Endothelial cell of umbilical vein (primary cell): ENCODE measurements at places on chromosomes 5 and 9. TPM values are rescaled to one million over a fixed set of nuclear protein-coding genes. Genes with fewer than 3 reads are reported as not detected.

ADAMTSL2 gene
- not detected in 2 replicates for total RNA-seq

C9orf72 gene
- 7.3 and 8.7 TPM in 2 replicates for total RNA-seq

PPP2CA gene
- 163 and 183 TPM in 2 replicates for total RNA-seq

NSUN2 gene
- total RNA-seq: 73.0 and 85.4 TPM in 2 replicates

ADGRV1 gene
- total RNA-seq: 0.11 and 0.12 TPM in 2 replicates

CDKN2B-AS1 gene
- 1.9 and 2.4 TPM in 2 replicates for total RNA-seq

S1PR3 gene
- 18.9 and 25.8 TPM in 2 replicates for total RNA-seq

TAF11L5 gene
- total RNA-seq: not detected in 2 replicates

TLR4 gene
- 38.6 and 41.7 TPM in 2 replicates for total RNA-seq

IL13 gene
- total RNA-seq: not detected in 2 replicates

NPR2 gene
- total RNA-seq: 25.6 and 28.7 TPM in 2 replicates

KCTD16 gene
- total RNA-seq: 0.30 and 0.49 TPM in 2 replicates

FOXD4L4 gene
- total RNA-seq: 0.15 and 0.39 TPM in 2 replicates

OTULINL gene
- 0.37 and 0.42 TPM in 2 replicates for total RNA-seq

TAF1L gene
- total RNA-seq: not detected in 2 replicates

TNFAIP8 gene
- total RNA-seq: 6.0 and 7.4 TPM in 2 replicates

SLC6A7 gene
- total RNA-seq: not detected in 2 replicates

PSD2 gene
- total RNA-seq: not detected in 2 replicates

PKD2L2 gene
- not detected in 2 replicates for total RNA-seq

SLC12A7 gene
- 28.7 and 38.8 TPM in 2 replicates for total RNA-seq

GRXCR2 gene
- total RNA-seq: not detected in 2 replicates

CDH10 gene
- total RNA-seq: not detected in 2 replicates

LRRTM2 gene
- 0.14 and 0.20 TPM in 2 replicates for total RNA-seq

POLE3 gene
- total RNA-seq: 53.8 and 54.3 TPM in 2 replicates

TTC33 gene
- total RNA-seq: 11.7 and 14.2 TPM in 2 replicates

ST8SIA4 gene
- 25.0 and 28.3 TPM in 2 replicates for total RNA-seq

BHMT gene
- not detected in 2 replicates for total RNA-seq

KIF2A gene
- 57.7 and 65.1 TPM in 2 replicates for total RNA-seq

MEF2C gene
- total RNA-seq: 58.3 and 67.7 TPM in 2 replicates

GRIN3A gene
- not detected in 2 replicates for total RNA-seq

BARHL1 gene
- total RNA-seq: not detected in 2 replicates

PCDHB3 gene
- total RNA-seq: not detected in 2 replicates

SLC6A19 gene
- not detected in 2 replicates for total RNA-seq

CEP120 gene
- total RNA-seq: 15.0 and 18.8 TPM in 2 replicates

SHOC1 gene
- total RNA-seq: not detected in 2 replicates

DIRAS2 gene
- total RNA-seq: not detected in 2 replicates

NSMF gene
- total RNA-seq: 43.3 and 45.4 TPM in 2 replicates

PCA3 gene
- 0.32 and 2.5 TPM in 2 replicates for total RNA-seq

SAPCD2 gene
- total RNA-seq: 24.3 and 27.8 TPM in 2 replicates

SH3GL2 gene
- total RNA-seq: 0.16 TPM in 1 of 2 replicates, not detected in the other

TPPP gene
- total RNA-seq: 0.07 and 0.09 TPM in 2 replicates
